ENCODE measurements at places on chromosomes 6 and 20.

GRCh38 chr20:3248993-3249347, 10.0 kb upstream of the SLC4A11 start:
- DNase-seq = no peak

- DNase-seq = no peak
Measured at GRCh38 chr20:20188647-20189046, 136.3 kb downstream of the CFAP61 start.

DNA sequence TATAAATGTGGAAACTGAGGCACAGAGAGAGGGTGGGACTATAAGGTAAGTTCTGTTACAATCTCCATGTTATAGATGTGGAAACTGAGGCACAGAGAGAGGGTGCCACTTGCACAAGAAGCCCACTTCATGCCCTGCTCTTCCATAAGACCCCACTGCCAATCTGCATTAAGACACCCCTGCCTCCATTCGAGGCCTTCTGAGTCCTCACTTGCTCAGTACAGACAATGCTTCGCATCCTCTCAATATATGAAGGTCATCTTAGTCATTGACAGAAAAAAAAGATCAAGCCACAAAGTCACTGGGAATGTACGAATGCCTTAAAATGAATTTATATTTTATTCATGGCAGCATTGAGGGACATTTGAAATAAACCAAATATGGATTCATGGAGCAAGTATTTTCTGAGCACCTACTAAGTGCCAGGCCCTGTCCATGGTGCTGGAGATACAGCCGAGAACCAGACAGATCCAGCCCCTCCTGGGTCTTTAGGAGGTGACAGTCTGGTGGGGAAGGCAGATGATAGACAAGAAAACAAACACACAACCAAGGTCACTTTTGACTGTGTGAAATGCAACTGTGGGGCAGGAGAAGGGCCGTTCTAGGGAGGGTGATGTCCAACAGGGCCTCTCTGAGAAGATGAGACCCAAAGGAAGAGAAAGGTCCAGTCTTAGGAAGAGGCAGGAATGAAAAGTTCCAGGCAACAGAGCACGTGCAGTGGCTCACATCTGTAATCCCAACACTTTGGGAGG, 92.5 kb upstream of the PTPN1 start:
- no peak for DNase-seq

- DNase-seq = no peak
Measured at GRCh38 chr20:50310673-50311051, 120.0 kb downstream of the CEBPB start.

GRCh38 chr6:144150710-144151657, 667 bp downstream of the STX11 start:
- DNase-seq = no peak

DNA sequence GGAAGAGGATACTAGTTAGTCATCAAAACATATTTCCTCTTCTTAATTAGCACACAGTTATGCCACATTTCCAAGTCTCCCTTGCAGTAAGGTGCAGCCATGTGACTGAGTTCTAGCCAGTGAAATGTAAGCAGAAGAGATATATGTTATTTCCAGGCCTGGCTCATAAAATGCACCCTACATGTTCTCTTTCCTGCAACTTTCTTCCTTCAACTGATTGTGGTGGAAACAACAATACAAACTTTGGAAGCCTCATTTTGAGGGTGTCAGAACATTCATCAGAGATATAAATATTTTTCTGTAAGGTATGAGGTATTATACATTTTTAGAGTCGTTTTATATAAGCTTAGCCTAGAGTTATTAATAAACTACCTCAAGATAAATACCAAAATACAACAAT, 110.9 kb upstream of the PDE7B start:
- no peak for DNase-seq

- DNase-seq = peak; percentile 57
Measured at GRCh38 chr6:139409026-139409425, 34.6 kb upstream of the CITED2 start.

- no peak for DNase-seq
Measured at GRCh38 chr20:22507240-22507961, 77.0 kb downstream of the FOXA2 start.

DNA sequence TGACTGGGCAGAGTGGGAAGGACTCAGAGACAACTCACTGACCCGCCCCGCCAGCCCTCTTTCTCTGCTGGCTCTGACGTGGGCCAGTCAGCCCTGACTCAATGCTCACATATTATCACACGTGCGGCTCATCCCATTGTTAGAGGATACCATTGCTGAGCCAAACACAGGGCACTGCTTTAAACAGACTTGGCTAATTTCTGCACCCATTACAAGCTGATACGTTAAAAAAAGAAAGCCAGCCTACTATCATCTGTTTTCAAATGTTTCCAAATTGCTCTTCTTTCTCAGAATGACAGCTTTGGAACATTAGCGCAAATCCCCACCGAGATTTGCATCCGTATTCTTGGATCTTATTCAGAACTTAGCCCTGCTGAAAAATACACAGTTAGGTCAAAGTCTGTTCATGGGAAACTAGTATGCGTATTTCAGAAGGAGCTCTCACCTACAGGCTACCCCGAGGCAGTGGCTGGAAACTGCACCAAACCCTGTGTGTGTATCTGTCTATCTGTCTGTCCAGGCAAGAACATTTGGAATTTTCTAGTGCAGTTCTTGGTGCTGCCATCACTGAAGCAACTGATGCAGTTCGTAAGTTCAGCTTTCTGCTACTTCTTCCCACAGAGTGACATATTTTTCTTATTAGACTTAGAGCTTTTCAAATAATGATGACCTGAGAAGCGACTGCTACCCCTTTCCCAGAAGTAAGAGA, 32.8 kb downstream of the RAMACL start:
- DNase-seq = peak; percentile 90

DNA sequence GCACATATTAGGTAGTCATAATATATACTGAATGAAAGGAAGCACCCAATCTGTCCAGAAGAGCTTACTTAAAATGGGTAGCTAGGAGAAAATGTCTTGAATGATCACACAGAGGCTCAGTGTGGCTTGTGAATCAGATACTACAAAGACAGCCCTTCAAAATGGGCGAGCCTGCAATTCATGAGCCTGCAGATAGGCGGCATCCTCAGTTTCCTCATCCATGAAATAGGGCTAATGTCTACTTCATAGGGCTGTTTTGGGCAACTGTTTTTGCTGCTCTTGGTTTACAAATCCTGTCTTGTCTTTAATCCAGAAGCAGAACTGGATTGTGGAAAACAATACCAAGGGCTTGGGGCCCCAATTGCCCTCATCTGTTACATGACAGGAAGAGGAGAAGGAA, 129.3 kb upstream of the KCNK16 start:
- DNase-seq = no peak

DNA sequence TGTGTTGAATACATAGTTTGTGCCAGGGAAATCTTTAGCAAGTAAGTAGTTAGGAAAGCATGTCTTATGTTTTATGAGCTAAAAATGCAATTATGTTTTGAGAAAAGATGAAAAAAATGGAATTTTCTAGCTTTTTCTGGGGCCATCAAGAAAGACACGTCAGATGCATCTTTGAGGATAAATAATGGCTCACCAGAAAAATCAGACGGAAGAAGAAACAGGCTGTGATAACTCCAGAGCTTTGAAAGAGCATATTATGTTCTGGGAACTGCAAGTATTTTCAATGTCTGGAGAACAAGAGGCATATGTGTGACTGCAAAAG, 173.7 kb downstream of the CLVS2 start:
- DNase-seq = no peak

GRCh38 chr6:21522143-21522747, 71.3 kb upstream of the SOX4 start:
- no peak for DNase-seq

DNA sequence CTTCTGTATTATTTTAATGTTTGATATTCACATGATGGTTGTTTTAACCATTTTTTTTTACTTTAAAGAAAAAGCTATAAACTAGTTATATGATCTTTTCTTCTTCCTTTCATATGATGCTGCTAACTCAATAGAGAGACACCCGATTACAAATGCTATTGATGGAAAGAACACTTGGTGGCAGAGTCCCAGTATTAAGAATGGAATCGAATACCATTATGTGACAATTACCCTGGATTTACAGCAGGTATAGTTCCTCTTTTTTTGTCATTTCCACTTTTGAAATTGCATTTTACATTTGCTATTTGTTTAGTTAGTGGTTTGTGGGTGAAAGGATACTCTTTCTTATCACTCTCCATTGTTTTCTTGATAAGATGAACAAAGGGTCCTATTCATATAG, 176.7 kb downstream of the LAMA2 start:
- no peak for DNase-seq

GRCh38 chr6:114344971-114345275, 2.1 kb upstream of the HS3ST5 start:
- DNase-seq = no peak

DNA sequence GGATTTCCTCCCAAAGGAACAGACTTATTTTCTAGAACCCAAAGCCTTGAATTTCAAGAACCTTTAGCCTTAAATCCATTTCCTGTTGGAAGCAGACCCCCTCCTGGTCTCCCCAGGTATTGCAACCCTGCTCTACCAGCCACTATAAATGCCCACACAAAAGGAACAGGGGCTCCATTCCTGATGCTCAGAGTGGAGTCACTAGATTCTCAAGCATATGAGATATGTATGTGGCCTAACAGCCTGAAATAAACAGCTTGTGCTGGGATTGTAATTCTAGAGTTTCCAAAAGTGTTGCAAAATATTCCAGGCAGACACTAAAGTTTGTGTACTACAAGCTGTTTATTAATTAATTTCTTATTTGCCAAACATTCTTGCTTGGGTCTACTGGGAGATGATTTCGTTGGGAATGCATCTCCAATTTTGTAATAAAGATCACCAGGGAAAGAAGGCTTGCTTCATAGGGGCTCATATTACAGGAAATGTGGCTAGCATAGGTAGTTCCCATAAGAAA, 44.8 kb downstream of the RIPOR3 start:
- no peak for DNase-seq

- DNase-seq = no peak
Measured at GRCh38 chr6:30834646-30835045, 49.7 kb upstream of the DDR1 start.

GRCh38 chr20:12644461-12644860, 364.3 kb upstream of the SPTLC3 start:
- DNase-seq = no peak

- DNase-seq = no peak
Measured at GRCh38 chr6:39319621-39320362, 2.7 kb downstream of the KCNK16 start.

- peak; percentile 2 for DNase-seq
Measured at GRCh38 chr6:151962246-151962846, 154.9 kb downstream of the ESR1 start.

- DNase-seq = peak; percentile 11
Measured at GRCh38 chr20:46308258-46309157, at the start of gene CDH22. Gene CDH22, minus strand, starts transcription at chr20:46308498. Its CDS starts 57,204 bp downstream, at chr20:46251294.

GRCh38 chr20:14790771-14791620, 453.6 kb upstream of the FLRT3 start:
- no peak for DNase-seq

GRCh38 chr20:62061851-62062423, 3.7 kb downstream of the TAF4 start:
- no peak for DNase-seq

DNA sequence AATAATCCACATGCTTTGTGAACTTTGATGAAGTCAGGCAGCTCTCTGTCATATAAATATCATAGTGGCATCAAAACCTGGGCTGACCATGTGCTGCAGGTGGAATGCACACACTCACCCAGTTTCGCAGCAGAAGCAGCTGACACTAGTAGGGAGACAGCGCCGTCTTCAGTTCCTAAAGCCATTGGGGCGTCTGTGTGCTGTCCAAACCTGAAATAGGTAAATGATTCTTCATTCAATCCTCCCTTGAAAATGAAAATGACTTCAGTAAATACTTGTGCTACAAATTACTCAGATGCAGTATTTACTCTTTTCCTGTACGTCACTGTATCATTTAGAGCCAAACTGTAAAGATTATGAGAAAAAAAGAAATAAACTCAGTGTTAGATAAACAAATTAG, 127.5 kb downstream of the EYA4 start:
- no peak for DNase-seq

DNA sequence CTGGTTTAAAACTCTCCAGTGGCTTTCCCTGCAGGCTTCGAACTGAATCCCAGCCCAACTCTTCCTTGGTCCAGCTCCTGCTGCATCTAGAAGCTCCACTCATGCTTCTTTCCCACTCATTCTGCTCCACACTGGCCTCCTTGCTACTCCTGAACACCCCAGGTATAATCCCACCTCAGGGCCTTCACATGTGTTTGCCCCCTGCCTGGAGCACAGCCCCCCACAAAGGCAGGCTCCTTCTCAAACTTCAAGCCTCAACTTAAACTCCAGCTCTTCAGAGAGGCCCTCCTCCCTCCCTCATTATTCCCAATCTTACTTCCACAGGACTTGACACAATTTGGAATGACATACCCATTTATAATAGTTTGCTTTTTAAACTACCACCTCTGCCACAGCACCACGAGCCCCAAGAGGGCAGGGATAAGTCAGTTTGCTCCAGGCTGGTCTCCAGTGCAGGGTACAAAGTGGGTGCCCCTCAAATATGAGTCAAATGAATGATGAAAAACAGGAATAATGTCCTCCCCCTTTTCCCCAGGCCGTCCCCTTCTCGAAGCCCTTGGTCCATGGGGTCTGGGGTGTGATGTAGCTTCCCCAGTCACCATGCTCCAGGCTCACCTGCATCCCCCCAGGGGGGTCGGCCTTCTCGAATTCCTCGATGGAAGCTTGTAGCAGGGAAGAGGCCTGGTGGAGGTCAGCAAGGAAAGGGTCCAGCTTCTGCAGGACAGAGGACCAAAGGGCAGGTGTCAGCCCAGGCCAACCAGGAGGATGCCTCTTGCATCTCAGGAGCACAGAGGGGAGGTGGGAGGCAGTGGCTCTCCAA, 37.4 kb downstream of the KIAA1755 start:
- no peak for DNase-seq

DNA sequence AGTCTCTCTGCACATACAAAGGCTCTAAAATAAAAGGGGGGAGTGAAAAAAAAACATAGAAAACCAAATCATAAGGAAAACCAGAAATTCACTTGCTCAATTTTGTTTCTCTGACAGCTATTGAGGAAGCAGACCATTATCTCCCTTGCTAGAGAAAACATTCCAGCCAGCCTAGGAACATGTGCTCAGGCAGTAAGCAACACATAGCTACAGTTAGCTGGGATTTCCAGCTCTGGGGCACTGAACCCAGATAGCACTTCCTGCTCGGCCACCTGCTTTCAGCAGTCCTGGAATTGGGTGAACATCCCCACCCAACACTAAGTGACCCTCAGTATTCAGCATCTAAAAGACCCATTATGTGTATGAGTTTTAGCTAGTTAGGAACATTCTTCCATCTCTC, 61.3 kb downstream of the TNFRSF21 start:
- no peak for DNase-seq

All from HFFc6 (cell line).